NK-92 treated with Interleukin-12 subunit alpha and Interleukin-12 subunit beta, amount 100 ng/mL, for 24 hours (cell line): ENCODE measurements at places on chromosomes 11 and 22.
A peak's percentile ranks its signal among the peaks of the same experiment; 100 is the strongest.

DNA sequence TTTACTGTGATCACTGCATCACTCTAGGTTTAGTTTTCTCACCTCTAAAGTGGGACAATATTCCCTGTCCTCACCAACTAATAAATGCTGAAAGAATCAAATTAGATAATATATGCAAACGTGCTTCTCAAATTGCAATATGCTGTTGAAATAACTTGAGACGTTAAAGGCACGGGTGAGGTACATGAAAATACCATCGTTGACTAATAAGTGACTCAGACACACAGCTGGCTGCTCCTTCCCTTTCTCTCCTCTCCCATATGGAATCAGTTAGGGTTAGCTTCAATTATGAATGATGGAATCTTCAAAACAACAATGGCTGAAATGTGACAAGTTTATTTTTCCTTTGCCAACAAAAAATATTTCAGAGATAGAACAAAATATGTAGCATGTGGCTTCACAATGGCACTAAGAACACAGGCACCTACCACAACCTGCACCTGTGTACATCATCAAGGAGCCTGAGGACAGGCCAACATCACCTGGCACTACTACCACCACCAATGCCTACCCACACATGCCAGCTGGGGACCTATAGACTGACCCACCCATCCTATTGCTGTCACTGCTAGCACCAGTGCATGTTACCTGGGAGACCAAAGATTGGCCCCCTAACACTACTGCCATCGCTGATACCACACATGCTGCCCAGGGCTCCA, 13.7 kb downstream of the GDPD4 start:
- no peak for DNase-seq

- DNase-seq = no peak
Observed at GRCh38 chr11:128339792-128340191, 247.6 kb downstream of the ETS1 start.

DNA sequence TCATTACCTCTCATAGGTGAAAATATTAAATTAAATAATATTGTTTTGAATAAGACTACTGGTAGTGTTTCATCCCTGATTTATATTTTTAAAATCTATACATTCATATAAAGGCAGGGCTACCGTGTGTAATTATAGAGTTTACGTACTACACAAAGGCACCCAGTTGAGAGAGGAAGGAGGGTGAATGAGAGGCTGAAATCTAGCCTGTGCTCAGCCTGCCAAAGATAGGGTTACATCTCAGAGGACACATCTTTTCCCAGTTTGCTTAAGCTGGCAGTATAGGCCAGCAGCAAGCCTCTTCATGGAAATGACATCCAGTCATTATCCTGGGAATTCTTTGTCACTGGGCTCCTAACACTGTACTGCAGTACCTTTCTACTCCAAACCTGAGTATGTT, 7.5 kb upstream of the B3GNT6 start:
- DNase-seq = no peak

DNA sequence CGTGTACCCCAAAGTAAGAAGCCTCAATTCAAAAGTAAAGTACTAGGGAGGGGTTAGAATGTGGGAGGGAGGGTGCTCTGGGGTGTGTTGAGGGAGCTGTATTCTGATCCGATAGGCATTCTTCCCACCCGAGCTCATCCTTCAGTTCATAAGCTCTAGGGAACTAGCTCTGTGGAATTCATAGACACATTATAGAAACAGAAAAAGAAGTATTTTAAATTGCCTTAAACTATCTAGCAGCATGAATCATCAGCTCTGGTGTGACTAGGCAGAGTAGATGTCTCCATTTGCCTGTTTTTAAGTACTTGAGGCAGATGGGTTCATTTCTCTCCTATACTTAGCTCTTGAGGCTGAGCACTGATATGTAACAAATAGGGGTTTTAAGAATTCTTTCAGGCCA, 7.3 kb upstream of the SGSM3 start:
- no peak for DNase-seq

GRCh38 chr11:797296-798092, 587 bp downstream of the SLC25A22 start:
- peak; percentile 70 for DNase-seq

- no peak for DNase-seq
Observed at GRCh38 chr11:127037001-127037400, 36.4 kb upstream of the KIRREL3 start.

- no peak for DNase-seq
Observed at GRCh38 chr22:26114826-26115225, 54.4 kb upstream of the SEZ6L start.

DNA sequence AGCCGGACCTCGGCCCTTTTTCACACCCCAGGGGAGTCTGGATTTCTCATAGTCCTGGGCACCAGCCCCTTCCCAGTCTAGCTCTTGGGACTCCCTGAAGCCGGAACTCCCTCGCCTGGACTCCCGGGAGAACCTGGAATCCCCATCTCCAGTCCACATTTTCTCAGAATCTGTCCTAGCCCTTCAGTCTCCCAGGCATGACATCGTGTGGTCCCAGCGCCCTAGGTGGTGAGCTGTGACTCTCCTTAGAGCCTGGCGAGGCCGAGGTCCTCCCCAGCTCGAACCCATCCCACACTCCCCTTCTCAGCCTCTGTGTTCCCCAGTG, 673 bp upstream of the DUSP18 start:
- no peak for DNase-seq

DNA sequence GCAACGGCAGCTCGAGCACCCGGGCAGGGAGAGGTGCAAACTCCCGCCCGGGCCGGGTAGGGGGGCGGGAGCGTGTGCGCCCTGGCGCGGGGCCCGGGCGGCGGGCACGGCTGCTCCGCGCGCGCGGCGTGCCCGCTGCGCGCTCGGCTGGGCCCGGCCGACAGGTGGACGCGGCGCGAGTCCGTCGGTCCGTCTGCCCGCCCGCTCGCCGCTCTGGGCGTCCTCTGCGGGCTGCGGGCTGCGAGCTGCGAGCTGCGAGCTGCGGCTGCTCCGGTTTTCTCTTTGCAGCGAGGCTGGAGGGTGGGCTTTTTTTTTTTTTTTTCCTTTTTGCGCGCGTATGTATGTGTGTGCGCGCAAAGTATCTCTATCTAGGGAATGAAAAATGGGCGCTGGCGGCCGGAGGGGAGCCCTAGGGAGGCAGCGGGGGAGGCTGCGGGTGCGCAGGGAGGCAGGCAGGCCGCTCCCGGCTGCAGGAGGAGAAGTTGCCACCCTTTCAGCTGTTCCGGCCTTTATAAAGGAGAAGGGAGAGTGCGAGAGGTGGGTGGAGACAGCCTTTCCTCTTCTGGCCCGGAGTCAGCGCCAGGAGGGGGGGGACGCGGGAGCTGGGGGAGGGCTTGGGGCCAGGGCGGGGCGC, at the start of gene PDGFB:
PDGFB (minus strand) TSS at position 487 of the 634 bp plus-strand sequence. CDS start 1,019 bp downstream, outside the sequence.
- no peak for DNase-seq

DNA sequence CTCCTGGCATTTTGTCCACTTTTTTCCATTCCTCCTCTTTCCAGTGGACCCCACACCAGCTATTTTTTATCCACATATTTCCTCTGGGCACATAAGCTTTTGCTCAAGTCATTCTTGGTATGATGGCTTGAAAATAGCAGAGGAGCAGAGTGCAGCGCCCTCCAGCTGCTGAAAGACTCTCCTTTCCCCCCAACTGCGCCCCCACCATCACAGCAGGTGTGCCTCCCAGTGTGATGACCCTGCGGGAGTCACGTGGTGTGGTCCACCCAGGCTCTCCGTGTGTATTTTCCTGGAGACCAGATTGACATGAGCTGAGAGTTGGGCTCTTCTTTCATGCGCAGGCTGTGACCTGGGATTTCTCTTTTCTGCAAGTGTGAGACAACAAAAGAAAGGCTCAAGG, 1241.6 kb downstream of the TBC1D22A start:
- no peak for DNase-seq

- DNase-seq = no peak
Observed at GRCh38 chr11:59172345-59173079, 580 bp downstream of the DTX4 start.
